ENCODE measurements at places on chromosomes 13 and 19. TPM values are rescaled to one million over a fixed set of nuclear protein-coding genes. Genes with fewer than 3 reads are reported as not detected.

DNA sequence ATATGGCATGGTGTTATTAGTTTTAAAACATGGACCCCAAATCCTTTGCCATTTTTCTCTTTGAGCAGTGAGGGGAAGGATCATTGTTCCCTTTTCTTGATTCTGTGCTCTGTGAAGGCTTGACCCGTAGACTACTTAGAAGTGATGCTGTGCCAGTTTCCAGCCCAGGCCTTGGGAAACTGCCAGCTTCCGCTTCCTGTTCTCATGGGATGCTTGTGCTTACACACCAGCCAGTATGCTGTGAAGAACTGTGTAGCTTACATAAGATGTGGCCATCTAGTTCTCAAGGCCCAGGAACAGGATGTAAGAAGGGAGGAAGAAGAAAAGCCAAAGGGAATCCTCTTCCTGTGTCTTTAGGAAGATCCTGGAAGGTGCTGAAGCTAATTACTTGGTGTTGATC, 180.9 kb downstream of the PCCA start:
- DNase-seq = no peak

DNA sequence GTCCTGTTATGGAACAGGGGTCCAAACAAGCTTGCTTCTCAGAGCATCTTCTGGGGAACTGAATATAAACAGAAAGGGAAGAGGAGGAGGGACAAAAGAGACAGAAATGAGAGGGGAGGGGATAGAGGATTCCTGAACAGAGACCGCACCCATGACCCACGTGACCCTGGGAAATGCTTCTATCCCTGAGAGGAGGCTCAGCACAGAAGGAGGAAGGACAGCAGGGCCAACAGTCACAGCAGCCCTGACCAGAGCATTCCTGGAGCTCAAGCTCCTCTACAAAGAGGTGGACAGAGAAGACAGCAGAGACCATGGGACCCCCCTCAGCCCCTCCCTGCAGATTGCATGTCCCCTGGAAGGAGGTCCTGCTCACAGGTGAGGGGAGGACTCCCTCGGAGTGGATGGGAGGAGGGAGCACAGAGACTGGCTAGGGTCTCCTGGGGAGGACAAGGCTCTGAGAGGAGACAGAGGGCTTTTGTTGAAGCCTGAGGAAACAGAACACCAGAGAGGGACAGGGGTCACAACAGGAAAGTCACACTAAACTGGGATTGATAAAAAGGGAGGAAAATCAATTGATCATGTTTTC, at the start of gene CEACAM6:
CEACAM6 (plus strand) TSS at position 203 of the 586 bp plus-strand sequence; CDS start at position 312, 109 bp downstream.
- DNase-seq = no peak

The IL17D gene
- 9.9 TPM for polyA plus RNA-seq

DNA sequence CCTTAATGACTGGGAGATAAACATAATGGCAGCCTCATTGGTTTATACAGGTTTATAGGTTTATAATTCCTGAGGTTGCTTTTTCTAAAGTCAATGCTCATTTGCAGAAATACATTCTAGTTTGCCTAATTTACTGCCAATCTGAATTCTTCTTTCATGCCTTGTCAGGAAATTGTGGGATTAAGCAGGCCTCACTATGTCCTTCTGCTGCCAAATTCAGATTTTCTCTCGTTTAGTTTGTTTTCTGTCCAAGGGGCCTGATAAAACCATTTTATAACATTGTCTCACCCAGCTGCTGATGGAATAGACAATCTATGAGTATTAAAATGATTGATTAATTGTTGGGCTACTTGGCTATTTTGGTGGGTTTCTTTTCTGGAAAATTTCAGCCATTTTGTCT, 42.4 kb upstream of the OBI1 start:
- DNase-seq = no peak

GRCh38 chr19:38209671-38210457, 14.2 kb downstream of the DPF1 start:
- no peak for DNase-seq

GRCh38 chr19:1273263-1274041, 1.9 kb upstream of the FAM174C start:
- DNase-seq = no peak

- no peak for DNase-seq
Measured at GRCh38 chr13:79447741-79448140, 33.2 kb upstream of the NDFIP2 start.

DNA sequence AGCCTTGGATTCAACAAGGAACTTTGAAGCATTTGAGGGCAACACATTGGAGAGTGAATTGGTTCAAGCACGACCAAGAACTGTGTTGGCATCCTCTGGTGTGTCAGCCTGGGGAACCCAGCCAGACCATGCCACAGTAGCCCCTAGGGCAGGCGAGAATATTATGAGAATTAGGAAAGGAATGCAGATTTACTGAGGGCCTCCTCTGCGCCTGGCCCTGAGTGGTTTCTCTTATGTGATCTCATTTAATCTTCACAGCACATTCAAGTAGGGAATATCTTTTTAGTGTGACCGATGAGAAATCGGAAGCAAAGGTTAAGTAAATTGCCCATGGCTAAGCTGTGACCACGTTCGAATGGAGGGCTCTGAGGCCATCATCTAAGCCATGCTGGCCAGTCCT, 15.3 kb upstream of the ERICH6B start:
- no peak for DNase-seq

The CGB1 gene
- not detected for polyA plus RNA-seq
